ENCODE measurements at places on chromosomes 5 and 9. TPM values are rescaled to one million over a fixed set of nuclear protein-coding genes. Genes with fewer than 3 reads are reported as not detected.

DNA sequence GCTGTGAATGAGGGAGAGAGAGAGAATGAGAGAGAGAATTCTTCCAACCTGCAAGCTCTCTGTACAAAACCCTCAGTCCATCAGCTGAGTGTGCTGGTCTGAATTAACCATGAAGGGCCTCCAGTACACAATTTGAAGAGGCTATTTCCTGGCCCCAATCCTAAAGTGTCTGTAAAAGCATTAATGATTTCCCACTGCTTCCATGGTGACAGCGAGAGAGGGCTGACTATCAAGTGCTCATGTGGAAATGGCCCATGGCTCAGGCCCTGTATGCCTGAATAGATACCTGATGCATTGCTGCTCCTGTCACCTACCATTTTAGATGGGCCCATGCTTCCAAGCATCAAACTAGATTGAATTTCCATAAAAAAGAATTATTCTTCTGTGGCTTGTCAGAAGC, 592.4 kb downstream of the KIF4B start:
- DNase-seq, result no peak

GRCh38 chr5:158589939-158590338, 509.8 kb downstream of the EBF1 start:
- DNase-seq, result no peak

FOXD4 gene
- polyA plus RNA-seq, result 0.34 TPM

ZNF169 gene
- polyA plus RNA-seq, result 6.4 TPM

DNA sequence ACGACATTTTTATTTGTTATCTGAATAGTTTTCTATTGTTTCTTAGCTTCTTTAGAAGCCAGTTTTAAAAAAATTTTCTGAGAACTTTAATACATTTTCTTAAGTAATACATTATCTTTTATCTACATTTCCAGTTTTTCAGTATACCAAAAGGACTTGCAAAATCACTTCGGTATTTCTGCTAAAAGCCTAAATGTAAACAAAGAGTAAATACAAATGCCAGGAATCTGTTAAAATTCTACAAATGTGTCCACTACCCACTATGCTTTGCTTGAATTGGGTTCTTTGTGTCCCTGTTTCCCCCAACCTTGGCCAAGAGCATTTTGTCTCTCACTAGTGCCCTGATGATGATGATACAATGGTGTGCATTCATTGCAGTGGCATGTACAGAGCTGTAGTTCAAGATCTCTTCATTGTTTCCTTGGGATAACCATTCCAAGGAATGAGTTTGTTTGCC, 611.2 kb downstream of the NR2F1-AS1 start:
- DNase-seq, result no peak

DNA sequence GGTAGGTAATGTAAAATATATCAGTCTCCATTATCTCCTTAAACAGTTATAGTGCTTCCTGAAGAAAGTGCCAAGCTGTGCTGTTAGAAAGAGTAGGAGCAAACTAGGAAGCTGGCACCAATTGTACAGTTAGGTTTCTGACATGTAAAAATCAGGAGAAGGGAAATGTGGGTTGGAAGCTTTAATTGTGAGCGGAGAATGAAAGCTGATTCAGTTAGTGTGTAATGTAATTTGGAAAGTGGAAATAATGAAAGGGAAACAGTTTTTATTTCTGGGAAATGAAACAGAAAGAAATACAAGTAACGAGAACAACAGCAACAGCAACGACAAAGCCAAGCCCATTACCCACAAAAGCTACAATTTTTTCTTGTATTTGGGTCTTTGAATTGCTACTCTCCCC, 48.8 kb upstream of the JAK2 start:
- DNase-seq, result no peak

SSBP2 gene
- polyA plus RNA-seq, result 52.2 TPM

GRCh38 chr9:130689937-130690700, 3.5 kb upstream of the EXOSC2 start:
- DNase-seq, result peak; percentile 72

DNA sequence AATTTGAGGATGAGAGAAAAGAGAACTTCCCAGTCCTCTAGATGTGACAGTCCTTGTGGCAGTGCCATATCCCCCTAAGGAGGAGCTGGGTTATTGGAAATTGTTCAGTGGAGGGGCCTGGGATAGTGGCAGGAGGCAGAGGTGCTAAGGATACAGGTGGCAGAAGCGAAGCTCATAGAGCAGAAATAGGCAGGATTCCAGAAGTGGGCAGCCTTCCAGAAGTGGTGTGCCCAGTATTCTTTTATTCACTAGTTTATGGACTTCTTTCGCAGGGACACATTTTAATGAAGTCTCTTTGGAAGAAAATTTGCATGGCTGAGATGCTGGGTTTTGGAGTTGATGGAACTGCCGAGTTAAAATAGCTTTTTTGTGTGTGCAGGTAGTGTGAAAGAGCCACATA, 6.8 kb downstream of the PIK3R1 start:
- DNase-seq, result no peak

DNA sequence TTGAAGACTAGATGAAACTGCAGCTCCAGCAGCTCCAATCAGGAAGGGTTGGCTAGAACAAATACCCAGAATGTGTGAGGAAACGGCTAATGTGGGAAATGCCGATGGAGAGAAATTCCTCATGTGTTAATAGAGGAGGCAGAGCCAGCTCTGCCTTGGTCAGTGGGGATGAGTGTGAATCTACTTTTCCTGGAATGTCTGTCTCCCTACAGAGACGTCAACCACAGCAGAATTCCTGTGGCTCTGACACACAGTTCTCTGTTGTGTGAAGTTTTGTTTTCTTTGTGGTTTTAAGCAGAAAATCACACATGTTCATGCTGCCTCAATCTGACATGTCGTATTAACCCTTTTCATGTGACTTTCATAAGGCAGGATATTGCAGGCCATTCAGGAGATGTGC, 476.6 kb upstream of the WWC1 start:
- DNase-seq, result no peak

TOR2A gene
- polyA plus RNA-seq, result 17.2 TPM

COL15A1 gene
- 0.84 TPM for polyA plus RNA-seq

DNA sequence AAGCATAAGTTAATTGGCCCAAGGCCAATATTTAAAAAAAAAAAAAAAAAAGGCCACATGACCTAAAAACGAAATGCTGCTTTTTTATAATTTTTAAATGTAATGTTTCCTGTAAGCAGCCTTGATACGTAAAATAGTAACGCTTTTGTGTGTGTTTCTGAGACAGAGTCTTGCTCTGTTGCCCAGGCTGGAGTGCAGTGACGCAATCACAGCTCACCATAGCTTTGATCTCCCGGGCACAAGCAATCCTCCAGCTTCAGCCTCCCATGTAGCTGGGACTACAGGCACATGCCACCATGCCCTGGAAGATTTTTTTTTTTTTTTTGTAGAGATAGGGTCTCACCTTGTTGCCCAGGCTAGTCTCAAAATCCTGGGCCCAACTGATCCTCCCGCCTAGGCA, 179.9 kb downstream of the EDIL3 start:
- no peak for DNase-seq

PCDHB10 gene
- 1.4 TPM for polyA plus RNA-seq

TMEFF1 gene
- polyA plus RNA-seq, result 2.1 TPM

DNA sequence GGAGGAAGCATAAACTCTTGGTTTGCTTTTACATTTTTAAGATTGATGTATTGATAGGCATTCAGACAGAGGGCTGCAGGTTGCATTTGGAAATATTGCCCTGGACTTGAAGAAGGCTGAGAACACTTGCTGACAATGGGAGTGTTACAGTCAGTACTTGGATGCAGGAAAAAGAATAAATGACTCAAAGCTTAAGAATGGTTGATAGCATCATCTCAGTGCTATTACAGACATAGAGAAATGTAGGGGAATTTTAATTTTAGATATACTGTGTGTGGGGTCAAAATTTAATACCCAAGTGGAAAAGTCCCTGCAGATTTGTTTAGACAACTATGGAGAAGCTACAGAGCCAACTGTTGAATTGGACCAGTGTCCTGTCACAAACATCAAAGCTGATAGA, 101.1 kb downstream of the ISL1 start:
- no peak for DNase-seq

GRCh38 chr5:11655681-11656080, 248.6 kb downstream of the CTNND2 start:
- no peak for DNase-seq

GRCh38 chr5:176183321-176184074, 54.7 kb upstream of the SIMC1 start:
- DNase-seq, result no peak

TAF11L5 gene
- polyA plus RNA-seq, result not detected

DNA sequence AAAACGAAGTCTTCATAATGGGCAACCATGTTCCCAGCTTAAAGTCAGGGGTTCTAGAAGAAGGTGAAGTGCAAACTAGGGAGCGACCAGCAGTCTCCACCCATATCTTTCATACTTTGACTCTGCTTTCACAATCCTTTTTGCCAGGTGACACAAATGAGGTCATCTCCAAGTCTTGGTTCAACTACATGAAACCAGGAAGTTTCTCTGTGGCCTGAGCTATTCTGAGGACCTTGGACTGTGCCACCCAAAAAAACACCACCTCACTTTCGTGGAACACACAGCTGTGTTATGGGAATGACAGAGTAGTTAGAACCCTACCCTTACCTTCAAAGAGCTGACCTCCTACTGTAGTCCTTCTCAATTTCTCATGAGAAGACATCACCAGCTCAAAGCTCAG, 309.2 kb downstream of the AGTPBP1 start:
- no peak for DNase-seq

DNA sequence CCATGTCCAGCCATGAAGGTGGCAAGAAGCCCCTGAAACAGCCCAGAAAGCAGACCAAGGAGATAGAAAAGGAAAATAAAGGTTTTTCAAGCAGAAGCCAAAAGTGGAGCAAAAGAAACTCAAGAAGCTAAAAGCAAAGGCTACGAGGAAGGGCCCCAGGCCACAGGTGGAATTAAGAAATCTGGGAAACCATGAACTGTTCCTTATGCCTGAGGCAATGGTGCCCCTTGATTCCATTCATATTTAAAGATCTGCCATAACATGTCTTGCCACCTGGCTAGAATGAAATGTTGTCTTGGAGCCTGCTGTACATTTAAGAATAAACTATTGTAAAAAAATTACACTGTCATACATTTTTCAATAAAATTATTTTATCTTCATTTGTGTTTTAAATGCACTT, 59.5 kb upstream of the TARS1 start:
- no peak for DNase-seq

DNA sequence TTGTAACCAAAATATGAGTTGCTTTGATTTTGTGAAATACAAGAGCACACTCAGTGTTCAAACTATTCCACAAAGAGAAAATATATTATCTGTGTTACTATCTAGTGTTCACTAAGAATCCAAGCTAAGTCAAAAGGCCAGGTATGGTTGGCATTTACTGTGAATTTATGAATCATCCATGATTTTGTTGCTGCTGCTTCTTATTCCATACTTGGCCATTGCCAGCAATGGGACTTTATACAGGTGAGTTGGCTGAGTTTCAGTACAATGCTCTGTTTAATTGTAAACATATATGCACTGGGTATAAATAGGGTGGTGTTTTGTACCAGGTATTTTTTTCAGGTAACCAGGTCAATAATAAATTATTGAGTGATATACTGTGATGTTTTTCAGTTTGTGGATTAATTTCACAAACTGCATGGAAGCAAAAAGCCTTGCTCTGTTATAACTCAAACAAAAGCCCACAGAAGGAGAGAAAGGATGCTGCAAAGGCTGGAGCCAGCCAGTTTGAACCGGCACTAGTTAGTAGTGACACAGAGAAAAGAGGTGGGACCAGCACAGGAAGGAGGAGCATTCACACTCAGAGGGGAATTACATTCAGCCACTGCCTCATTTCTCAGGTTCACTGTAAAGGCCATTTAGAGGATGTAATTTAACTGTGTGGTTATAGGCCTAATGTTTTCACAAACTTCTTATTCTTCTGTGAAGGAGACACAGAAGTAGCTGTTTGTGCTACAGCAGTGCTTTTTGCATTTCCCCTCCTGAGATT, 381.8 kb downstream of the ADGRV1 start:
- peak; percentile 63 for DNase-seq

GRCh38 chr5:55231029-55231918, 2.1 kb downstream of the CCNO start:
- DNase-seq, result peak; percentile 69

- peak; percentile 80 for DNase-seq
Measured at GRCh38 chr5:175796536-175797499, 74.6 kb upstream of the CPLX2 start.

- no peak for DNase-seq
Measured at GRCh38 chr5:147451193-147451592, 58.7 kb downstream of the DPYSL3 start.

- DNase-seq, result peak; percentile 83
Measured at GRCh38 chr9:95516734-95517558, at the start of gene PTCH1. PTCH1 (minus strand) TSS chr9:95516971.

GRCh38 chr9:109039539-109039938, 26.2 kb upstream of the CTNNAL1 start:
- DNase-seq, result no peak

JAKMIP2 gene
- 1.8 TPM for polyA plus RNA-seq

- no peak for DNase-seq
Measured at GRCh38 chr9:104506565-104506964, 2.5 kb downstream of the OR13F1 start.

TAF1L gene
- 0.02 TPM for polyA plus RNA-seq

DNA sequence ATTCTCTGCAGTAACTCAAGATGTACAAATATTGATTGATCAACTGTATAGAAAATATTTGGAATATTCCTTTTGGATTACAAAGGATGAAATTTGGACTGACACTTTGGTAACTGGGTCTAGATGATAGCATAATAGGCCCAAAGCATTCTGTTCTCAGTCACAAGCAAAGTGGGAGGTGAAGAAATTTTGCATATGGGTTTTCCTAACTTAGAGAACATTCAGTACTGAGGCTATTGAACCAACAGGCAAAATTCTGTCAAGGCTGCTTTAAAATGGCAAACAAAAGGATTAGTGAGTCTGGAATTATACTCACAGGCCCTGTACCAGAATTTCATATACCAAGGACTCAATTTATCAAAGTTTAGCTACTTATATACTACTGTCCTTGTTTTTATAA, 1020.6 kb downstream of the TLE4 start:
- no peak for DNase-seq

SCAI gene
- polyA plus RNA-seq, result 0.85 TPM

NR4A3 gene
- 2.1 TPM for polyA plus RNA-seq

GRCh38 chr5:12399868-12400267, 495.6 kb upstream of the CTNND2 start:
- no peak for DNase-seq

SURF1 gene
- 103 TPM for polyA plus RNA-seq

DNA sequence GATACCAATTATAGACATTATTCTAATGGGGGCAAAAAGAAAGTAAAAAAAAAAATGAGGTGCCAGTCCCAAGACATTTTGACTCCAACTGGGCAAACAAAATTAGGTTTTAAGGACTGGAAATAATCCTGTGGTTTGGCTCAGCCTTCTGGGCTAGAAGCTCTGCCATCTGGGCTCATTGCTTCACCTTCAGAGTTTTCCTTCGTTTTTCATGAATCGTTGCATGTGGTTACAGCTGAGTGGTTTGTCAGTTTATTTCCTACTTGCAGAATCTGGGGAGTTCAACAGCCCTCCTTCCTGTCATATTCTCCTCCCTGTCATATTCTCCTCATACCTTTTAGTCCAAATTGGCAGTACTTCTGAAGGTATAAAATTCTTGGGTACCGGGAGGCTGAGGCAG, 12.0 kb downstream of the UGT3A2 start:
- no peak for DNase-seq

PKD2L2 gene
- polyA plus RNA-seq, result 0.11 TPM

MGAT4B gene
- polyA plus RNA-seq, result 190 TPM

SEMA5A gene
- polyA plus RNA-seq, result 0.58 TPM

GRCh38 chr9:106637486-106637885, 225.5 kb upstream of the ZNF462 start:
- DNase-seq, result no peak

All from SK-N-SH (cell line).